NCI-H1694 (cell line): ENCODE measurements at places on chromosomes 16 and 17.

DNA sequence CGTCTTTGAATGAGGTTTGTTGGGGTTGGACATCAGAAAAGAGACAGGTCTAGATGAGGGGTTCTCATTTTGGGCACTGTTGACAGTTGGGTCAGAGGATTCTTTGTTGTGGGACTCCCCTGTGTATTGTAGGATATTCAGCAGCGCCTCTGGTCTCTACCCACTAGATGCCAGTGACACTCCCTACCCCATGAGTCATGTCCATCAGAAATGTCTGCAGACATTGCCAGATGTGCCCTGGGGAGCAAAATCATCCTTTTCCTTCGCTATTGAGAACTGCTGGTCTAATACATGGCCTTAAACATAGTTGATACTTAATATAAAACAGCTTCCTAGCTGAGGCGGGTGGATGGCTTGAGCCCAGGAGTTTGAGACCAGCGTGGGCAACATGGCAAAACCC lies 3.1 kb downstream of the ABAT start:
- no peak for DNase-seq

DNA sequence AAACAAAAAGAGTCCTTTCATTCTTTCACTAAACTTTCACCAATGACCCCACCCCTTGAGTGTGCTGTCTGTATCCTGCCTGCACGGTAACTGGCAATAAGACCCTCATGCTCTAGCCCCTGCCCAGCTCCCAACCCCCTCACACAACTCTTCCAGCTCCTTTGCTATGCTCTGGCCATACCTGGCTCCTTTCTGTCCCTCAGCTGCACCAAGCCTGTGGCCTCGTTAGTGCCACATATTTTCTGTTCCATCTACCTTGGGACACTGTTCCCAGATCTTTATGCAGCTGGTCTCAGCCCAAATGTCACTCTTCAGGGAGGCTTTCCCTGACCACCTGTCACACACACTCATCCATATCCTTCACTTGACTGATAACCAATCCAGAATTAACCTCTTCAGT lies 47.3 kb downstream of the C16orf82 start:
- DNase-seq = no peak

GRCh38 chr16:19132255-19132654 lies 18.5 kb downstream of the ITPRIPL2 start:
- no peak for DNase-seq

DNA sequence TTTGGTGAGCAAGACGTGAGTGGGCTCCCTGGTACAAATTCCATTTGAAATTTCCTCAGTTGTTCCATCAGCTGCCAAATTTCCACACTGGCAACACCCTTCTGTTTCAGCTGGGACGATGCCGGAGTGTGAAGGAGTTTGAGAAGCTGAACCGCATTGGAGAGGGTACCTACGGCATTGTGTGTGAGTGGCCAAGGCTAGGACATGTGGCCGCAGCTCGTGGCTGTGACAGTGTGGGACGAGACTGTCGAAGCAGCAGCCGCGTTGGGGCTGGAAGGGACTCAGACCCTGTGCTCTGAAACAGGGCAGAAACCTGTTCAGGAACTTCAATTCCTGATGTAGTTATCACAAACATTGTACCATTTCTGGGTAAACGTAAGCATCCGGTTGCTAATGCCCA lies 2.7 kb downstream of the CDK10 start:
- no peak for DNase-seq

DNA sequence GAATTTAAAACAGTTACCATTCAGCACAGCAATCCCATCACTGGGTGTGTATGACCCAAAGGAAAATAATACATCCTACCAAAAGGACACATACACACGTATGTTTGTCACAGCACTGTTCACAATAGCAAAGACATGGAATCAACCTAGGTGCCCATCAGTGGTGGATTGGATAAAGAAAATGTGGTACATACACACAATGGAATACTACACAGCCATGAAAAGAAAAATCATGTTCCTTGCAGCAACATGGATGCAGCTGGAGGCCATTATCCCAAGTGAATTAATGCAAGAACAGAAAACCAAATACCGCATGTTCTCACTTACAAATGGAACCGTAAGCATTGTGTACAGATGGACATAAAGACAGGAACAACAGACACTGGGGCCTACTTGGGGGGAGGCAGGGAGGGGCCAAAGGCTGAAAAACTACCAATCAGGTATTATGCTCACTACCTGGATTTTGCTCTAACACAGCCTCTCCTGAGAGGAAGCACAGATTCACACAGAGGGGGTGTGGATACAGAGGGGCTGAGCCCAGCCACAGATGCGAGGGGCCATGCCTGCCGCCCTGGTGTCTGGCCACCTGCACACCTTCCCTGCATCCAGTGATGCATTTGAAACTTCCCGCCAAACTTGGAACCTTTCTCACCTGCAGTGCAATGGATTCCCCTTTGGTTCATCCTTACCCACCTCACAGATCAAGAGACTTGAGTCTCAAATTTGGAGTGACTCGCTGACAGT lies 55.9 kb downstream of the USP22 start:
- DNase-seq = no peak
